ENCODE measurements at places on chromosomes 13 and 19.

- no peak for DNase-seq
These were observed 21.7 kb downstream of the ZIC5 start for GRCh38 chr13:99949679-99950413.

DNA sequence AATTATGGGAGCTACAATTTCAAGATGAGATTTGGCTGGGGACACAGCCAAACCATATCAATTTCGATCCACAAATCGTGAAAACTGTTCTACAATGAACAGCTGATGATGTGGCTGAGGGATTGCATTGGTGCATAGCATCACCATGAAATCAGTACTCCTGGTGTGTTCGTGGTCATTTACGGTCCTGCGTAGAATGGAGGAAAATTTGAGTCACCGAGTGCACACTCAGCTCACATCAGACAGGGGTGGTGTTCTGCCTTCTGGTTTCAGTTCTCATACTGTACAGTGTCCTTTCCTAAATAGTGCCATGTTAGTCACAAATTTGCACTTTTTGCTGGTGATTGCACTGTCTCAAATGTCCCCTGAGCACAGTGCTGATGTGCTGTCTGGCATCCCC lies 39.2 kb downstream of the MYH14 start:
- no peak for DNase-seq

GRCh38 chr13:30446126-30446500 lies 19.6 kb downstream of the HMGB1 start:
- DNase-seq = no peak

- no peak for DNase-seq
These were observed at the start of gene SIGLEC10 for GRCh38 chr19:51417107-51417809. TSS of gene SIGLEC10 (minus strand) at chr19:51417642. CDS start at chr19:51417581, 61 bp downstream.

GRCh38 chr19:5447700-5448311 lies 7.4 kb upstream of the ZNRF4 start:
- DNase-seq = no peak

GRCh38 chr13:41418731-41419130 lies 38.6 kb upstream of the RGCC start:
- no peak for DNase-seq

GRCh38 chr13:99722931-99723330 lies 221.7 kb downstream of the TM9SF2 start:
- no peak for DNase-seq

GRCh38 chr13:77807431-77808135 lies 110.1 kb downstream of the SLAIN1 start:
- DNase-seq = no peak

GRCh38 chr19:41606215-41606837 lies 20.5 kb downstream of the CEACAM4 start:
- no peak for DNase-seq

GRCh38 chr19:49080392-49080791 lies 4.9 kb upstream of the SNRNP70 start:
- DNase-seq = no peak

DNA sequence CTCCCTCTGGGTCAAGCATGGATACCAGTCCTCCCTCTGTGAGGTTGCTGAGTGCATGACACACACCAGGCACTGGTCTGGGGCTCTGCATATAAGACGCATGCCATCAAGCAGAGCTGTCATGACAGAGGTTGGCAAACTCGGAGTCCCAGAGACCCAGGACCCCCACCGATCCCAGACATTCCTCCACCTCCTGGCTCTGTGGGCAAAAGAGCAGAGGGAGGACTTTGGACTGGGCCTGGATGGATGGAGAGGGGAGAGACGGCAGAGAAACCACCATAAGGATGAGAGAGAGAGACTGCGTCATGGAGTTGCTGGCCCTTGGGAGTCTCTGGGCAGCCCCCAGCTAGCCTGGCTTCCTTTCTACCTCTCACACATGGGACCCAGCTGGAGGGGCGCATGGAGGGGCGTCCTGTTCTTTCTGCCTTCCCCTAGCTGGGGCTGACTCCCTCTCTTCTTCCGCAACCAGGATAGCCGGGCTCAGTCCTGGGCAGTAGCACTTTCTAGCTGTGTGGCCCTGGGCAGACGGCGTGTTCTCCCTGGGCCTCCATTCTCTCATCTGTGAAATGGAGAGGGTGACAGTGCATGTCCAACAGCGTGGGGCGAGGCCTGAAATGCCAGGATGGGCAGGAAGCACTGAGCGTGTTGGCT lies 1.6 kb downstream of the HPN start:
- DNase-seq = no peak

DNA sequence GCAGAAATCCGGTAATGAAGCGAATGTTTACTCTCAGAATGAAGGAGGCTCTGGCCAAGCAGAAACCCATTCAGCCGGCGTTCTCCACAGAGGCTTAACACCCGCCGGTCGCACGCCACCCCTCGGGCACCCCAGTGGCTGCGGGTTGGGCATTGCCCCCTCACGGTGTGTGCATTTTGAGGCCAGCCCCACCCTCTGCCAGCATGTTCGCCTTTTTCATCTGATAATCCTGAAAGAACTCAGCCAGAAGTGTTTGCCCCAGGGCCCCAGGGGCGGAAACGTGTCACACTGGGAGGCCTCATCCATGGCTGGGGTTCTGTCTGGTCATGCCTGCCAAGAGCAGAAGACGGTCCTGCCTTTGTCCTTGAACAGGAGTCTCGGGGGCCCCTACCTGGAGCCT lies 34.2 kb downstream of the COMP start:
- no peak for DNase-seq

- DNase-seq = no peak
These were observed 156.9 kb downstream of the USP12 start for GRCh38 chr13:27014406-27015359.

DNA sequence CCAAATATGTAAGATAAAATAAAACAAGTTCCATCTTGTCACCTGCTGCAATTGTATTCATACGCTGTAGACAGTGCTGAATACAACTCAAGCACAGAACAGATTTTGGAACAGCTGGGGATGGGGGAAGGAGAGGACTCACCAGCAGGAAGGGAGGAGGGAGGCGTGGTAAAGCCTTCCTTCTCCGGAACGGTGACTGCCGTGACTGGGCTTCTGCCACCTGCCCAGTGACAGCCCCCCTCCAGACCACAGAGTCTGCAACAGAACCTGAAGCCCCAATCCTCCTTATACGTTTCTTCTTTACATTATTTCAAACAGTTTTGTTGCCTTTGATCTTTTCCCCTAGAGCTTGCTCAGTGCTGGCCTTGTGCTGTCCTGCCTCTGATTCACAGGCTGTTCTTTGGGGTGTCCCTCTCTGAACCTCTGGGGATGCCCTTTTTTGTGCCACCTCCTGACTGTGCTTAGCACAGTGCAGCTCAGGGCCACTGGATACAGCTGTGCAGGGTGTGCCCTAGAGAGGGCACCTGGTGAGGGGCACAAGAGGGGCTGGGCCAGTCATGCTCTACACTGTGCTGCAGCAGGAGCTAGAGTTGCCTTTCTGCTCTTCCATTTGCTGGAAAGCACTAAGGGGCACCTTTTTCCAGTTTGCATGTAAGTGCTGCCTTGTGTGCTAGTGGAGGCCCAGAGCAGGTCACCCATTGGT lies 213.0 kb downstream of the ZIC5 start:
- no peak for DNase-seq

GRCh38 chr19:53631949-53632407 lies at the start of gene DPRX:
TSS of gene DPRX (plus strand) at chr19:53631999. CDS start at chr19:53632107, 108 bp downstream.
- DNase-seq = no peak

- DNase-seq = no peak
These were observed 614.6 kb upstream of the SPRY2 start for GRCh38 chr13:80955501-80955900.

DNA sequence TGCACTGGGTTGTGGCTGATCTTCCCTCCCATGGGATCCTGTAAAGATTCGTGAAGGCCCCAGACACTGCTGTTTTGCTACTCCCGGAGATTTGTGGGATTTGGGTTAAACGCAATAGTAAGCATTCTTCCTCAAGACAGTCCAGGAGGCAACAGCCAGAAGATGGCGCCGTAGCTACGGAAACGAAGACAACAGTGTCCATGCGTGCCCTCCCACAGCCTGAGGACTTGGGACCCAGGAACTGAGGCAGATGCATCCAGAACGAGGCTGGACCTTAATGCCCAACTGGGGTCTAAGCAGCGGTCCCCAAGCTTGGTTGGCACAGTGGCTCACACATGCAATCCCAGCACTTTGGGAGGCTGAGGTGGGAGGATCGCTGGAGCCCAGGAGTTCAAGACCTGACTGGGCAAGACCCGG lies 57.6 kb upstream of the ZNF507 start:
- DNase-seq = peak; percentile 61

GRCh38 chr19:58033741-58034476 lies at the start of gene ZSCAN1:
TSS of gene ZSCAN1 (plus strand) at chr19:58034025. CDS start at chr19:58037837, 3,812 bp downstream.
- DNase-seq = peak; percentile 41

GRCh38 chr19:7288131-7288530 lies 6.1 kb downstream of the INSR start:
- no peak for DNase-seq

DNA sequence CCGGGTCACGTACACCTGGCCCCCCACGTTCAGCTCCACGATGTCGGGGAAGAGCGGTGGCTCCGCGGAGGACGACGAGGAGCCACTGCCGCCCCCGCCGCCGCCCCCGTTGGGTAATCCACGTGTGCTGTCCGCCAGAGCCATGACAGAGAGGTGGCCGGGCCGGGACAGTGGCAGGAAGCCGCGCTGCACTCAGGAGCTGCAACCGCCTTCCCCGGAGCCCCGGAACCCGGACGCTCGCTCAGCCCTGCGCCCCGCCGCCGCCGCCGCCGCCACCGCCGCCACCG lies 257 bp downstream of the KCTD12 start:
- no peak for DNase-seq

- DNase-seq = peak; percentile 85
These were observed 1.7 kb downstream of the ELL start for GRCh38 chr19:18519962-18520847.

DNA sequence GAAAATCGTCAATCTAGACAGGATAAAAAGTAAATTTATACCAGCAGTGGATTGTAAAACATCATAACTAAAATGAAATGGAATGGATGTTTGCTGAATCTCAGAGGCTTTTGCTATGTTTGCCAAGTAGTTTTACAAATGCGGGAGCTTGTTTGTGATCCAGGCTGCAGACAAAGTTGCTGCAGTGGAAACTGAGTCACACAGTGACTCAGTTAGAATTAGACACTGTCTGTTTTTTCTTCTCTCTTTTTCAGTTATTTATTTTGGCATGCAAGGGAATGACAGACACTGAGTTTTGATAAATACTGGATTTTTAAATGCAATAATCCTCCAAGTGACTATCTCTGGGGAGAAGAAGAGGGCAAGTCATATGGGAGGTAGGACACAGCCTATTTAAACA lies 4.6 kb upstream of the PNMA8A start:
- DNase-seq = peak; percentile 30

- no peak for DNase-seq
These were observed 26.5 kb downstream of the PAK4 start for GRCh38 chr19:39152066-39152465.

DNA sequence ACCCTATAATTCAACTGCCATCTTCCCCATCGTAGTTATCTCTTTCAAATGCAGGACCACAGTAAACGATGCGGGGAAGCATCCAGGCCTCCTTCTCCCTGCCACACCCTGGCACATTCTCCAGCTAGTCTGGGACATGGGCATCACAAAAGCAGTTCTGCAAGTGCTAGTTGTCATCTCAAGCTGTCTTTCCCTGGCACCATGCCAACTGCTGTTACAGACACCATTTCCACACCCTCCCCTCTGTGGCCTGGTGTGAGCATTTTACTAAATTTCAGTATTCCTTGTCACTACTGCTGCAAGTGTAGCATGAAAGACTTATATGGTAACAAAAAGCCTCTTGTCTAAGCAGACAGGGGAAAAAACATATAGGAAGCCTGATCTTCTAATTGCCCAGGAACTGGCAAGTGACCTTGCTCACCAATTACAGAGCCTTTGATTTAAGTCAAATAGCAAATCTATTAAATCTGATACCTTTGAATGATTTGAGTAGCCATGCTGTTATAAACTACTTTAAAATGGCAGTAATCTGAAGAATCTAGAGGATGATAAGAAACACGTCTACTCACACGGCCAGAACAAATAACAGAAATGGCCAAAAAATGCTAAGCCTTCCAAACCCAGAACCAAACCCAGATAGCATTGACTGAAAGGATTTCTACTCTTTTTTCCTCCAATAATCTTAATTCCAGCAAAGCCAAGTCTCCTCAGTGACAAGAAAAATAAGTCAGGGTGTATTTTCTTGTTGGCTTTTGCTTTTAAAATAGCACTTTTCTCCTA lies 179.0 kb downstream of the NUFIP1 start:
- DNase-seq = no peak

DNA sequence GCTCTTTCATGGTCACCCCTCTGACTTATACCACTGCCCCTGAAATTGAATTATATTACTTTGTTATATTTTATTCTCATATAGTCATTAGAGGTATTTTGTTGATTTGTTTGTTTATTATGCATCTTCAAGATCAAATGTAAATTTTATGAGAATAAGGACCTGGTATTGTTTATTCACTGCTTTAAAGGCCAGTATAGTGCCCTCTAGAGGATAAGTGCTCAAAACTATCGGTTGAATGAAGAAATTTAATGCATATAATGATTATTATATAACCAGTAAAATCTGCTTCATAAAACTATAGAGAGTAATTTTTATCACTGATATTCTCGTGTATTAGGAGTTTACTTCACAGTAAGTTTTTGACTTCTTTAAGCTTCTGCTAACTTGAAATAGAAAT lies 1401.9 kb downstream of the SLITRK1 start:
- DNase-seq = no peak

GRCh38 chr19:18698321-18699167 lies 15.1 kb downstream of the CRTC1 start:
- no peak for DNase-seq

DNA sequence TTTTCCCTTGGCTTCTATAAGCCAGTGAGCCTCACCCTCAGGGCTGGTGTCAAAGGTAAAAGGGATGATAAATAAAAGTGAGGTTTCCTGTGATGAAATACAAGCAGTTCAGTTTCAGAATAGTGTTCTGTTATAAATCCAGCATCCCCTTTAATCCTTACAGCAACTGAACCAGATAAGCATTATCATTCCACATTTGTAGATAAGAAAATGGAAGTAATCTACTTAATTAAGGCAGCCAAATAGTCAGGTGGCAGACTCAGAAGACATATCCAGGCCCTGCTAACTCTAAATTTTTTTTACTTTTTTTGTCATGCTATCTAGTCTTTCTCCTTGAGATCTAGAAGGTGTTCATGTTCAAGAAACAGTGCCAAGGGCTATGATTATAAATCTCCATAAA lies 99.4 kb upstream of the SOX21 start:
- DNase-seq = no peak

- no peak for DNase-seq
These were observed 6.5 kb upstream of the N4BP2L2 start for GRCh38 chr13:32545083-32545482.

- DNase-seq = peak; percentile 31
These were observed 44.3 kb upstream of the CEACAM21 start for GRCh38 chr19:41531438-41532311.

- DNase-seq = peak; percentile 9
These were observed 36.5 kb downstream of the GTF2F2 start for GRCh38 chr13:45156565-45157361.

- no peak for DNase-seq
These were observed 554.0 kb upstream of the SPRY2 start for GRCh38 chr13:80894917-80895316.

Data from IMR-90 (cell line).